ENCODE measurements at places on chromosomes 11 and 22.

DNA sequence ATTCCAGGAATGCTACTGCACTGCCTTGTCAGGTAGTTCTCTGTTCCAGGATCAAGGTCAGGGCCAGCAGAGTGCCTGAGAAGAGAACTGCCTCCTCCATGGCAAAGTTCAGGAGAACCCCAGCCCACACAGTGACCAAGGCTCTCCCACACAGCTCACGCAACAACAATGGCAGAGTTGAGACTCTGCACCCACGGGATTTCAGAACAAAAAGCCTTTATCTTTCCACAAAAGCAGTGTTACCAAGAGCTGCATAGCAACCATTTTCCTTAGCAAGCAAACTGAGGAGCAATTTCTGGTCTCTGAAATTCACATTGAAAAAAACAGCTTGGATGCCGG is 11.1 kb downstream of the PLAAT3 start:
- DNase-seq: no peak

GRCh38 chr22:46047226-46047625 is 70.3 kb upstream of the WNT7B start:
- no peak for DNase-seq

DNA sequence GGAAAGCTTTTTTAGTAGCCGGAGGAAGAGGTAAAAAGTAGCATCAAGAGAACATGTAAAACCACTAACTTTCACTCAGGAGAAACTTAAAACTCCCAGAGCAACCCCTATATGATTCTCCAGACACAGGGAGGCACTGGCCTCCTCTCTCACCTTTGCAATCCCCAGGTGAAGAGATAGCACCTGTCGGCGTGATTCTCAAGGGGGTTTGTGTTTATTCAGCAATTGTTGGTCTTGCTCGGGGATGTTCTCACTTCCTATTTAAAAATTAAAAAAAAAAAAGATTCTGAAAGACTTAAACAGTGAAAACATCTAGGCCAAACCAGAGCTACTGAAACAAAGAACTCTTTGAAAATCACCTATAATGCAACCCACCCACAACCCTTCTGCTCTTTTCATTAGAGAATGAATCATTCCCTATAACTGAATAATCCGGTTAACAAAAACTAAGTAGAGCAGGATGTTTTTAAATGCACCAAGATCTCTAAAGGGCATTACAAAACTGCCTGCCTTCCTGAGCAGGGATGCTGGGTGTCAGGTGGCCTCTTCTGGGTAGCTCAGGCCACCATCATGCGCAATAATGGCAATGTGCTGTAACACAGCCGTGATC is 24.9 kb downstream of the DHCR7 start:
- DNase-seq: no peak

DNA sequence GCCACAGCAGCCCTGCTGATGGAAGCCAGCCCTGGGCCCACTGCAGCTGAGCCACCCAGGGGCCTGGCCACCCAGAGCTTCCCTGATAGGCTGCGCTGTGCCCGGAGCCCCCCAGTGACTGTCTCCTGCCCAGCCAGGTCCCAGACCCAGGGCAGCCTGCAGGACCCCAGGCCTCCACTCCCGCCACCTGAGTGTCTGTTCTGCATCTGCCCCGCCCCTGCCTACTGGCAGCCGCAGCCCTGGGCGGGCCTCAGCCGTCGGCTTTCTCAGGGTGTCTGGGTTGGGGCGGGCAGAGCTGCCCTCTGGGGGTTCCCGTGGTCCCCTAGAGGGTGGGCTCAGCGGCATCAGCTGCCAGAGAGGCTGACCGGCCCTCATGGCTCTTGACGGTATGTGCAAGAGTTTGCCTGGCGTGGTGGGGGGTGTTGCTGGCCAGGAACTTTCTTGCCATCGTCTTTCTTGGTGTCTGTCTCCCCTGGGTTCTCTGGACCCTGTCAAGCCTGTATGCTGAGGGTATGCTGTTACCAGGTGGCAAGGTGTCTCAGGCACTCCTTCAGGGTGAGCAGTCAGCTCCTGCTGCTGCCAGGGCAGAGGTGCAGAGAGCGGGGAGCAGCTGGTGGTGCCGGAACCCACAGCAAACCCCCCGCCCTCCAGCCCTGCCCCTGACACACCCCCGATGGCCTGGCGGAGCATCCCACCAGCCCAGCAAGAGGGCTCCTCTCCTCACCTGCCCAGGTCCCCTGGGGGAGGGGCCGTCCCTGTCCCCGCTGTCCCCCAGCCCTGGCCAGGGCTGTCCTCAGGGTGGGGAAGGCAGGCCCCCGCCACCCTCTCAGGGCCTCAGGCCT is 12.2 kb upstream of the PIM3 start:
- DNase-seq: no peak

GRCh38 chr11:102026217-102026616 is 21.0 kb upstream of the CFAP300 start:
- DNase-seq: no peak

GRCh38 chr22:37982151-37982785 is 2.1 kb downstream of the SOX10 start:
- no peak for DNase-seq

- DNase-seq: no peak
Measured at GRCh38 chr11:74984070-74984469, 4.7 kb upstream of the NEU3 start.
